ENCODE measurements at places on chromosomes 3 and 15. TPM values are rescaled to one million over a fixed set of nuclear protein-coding genes. Genes with fewer than 3 reads are reported as not detected.

DNA sequence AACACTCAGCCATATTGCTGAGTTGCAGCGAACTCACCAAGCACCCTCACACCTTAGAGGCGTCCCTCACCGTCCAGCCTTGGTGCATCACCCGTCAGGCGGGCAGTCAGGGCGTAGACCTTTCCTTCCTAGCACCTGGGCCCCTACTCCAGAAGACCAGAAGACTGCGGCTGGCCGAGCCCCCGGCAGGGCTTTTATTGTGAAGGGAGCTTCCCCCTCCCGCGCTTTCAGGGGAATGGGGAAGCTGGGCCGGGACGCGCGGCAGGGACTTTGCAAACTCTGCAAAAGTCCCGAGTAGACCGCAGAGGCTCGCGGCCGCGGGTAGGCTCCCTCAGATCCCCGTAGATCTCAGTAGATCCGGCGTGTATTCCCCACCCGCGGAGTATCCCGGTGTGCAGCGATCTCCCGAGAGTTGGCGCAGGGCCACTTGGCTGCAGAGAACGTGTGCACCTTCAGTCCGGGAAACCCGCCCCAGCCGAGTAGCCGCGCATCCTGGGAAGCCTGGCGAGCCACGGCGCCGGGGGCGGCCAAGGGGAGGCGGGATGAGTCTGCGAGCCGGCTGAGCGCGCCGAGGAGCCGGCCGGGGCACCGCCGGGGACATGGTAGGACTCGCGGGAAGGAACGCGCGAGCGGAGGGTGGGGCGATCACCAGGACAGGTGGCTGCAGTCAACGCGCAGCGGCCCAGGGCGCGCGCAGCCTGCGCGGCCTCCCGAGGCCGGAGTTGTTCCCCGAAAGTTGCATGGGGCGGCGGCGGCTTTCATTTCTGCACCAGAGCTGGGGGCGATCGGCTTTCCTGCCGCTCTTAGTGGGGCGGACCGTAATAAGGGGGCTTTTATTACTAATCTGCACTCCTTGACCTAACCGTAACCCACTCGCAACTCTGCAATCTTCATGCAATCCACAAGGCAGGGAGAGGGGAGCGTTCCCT is at the start of gene GASK1A:
GASK1A (plus strand) TSS at position 268 of the 929 bp plus-strand sequence; CDS start at position 600, 332 bp downstream.
- DNase-seq: peak; percentile 4

DNA sequence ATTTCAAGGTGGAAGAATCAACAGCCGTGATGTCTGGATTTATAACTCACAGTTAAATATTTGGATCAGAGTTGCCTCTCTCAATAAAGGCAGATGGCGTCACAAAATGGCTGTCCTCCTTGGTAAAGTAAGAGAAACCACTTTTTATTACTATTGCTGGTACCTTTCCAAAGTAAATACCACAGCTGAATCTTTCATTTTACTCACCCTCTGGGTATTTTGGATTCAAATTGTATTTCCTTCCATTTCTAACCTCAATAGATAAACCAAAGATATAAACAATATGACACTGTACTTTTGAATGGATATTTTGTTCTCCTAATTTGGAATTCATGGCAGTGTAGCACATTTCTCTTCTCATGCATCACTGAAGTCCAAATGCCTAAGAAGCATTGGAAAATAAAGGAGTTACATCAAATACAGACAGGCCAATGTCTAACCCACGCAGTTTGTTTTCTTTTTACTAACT is 29.5 kb downstream of the KLHL24 start:
- no peak for DNase-seq

ACOX2 gene
- total RNA-seq: not detected

- no peak for DNase-seq
These were observed 62.3 kb downstream of the UBP1 start for GRCh38 chr3:33377931-33378330.

DNA sequence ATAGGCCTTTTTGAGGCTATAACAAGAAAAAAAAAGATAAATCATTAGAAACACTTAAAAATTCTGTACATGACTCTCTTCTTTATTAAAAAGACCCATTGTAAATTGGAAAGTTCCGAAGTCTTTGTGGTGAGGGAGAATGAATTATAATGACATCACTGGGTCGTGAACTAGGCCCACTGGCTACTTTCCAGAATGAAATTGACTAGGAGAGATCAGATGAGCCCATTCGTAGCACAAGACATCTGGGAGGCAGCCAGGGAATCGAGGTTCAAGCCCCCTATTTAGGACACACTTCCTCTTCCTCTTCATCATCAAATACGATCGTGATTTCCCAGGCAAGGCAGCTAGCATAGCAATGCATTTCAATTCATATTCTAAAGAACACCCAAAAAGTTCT is 889.8 kb upstream of the NR2F2 start:
- DNase-seq: no peak

DNA sequence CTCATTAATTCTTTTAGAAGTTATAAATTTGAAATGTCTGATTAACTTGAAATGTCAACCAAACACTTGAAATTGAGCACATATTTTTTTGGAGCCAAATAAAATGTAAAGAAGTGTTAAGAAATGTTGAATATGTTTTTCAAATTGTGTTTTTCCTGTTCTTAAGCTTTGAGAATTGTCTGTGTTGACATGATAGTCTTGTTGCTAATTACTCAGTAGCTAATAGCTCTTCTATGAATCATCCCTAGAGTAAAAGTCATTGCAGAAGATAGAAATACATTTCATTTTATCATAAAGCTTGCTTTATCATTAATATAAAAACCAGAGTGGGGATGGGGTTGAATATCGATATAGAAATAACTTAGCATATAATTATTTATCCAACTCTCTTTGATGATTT is 41.9 kb upstream of the ABHD10 start:
- DNase-seq: no peak

DNA sequence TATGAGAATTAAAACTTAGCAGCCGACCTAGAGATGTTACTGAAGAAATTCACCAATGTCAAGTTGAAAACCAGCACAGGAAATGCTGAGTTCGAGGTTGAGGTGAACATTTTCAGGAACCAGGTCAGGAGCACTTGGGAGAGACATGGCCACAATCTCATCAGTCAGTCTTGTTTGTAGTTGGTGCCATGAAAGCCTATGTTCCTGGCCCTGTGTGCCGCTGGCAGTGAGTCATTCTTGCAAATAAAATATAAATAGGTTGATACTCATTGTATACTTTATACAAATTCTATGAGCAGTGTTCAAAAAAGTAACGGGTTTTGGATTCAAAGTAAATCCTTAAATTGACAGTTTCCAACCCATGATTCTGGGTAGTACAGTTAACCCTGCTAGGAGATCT is 1.5 kb upstream of the FSIP1 start:
- DNase-seq: no peak

LTF gene
- total RNA-seq: not detected

RAB27A gene
- total RNA-seq: 44.6 TPM

SAMD7 gene
- not detected for total RNA-seq

- no peak for DNase-seq
These were observed 17.1 kb downstream of the IQCB1 start for GRCh38 chr3:121817753-121818152.

- DNase-seq: no peak
These were observed 78.0 kb upstream of the SNRPA1 start for GRCh38 chr15:101372960-101373525.

- DNase-seq: no peak
These were observed 72.1 kb downstream of the EPHA3 start for GRCh38 chr3:89179355-89180001.

GRCh38 chr3:35638980-35639253 is 408 bp upstream of the ARPP21 start:
- DNase-seq: no peak

ANKRD34C gene
- not detected for total RNA-seq

DNA sequence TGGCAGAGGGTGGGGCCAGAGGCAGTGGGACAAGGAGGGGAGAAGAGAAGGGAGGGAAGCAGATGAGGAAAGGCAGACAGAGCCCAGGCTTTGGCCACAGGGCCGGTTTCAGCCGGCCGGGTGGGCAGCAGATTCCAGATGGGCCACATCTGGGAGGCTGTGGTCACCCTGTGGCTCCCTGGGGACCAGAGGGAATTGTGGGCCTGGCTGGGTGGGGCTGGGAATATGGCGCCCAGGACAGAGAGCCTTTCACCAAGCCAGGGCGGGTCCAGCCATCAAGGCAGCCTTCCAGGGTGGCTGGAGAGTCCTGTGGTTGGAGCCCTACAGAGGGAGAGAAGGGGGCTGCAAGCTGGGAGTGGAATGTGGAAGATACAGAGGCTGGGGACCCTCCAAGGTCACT is 18.9 kb downstream of the PTH1R start:
- DNase-seq: no peak

GRCh38 chr15:69679623-69680228 is 227.1 kb downstream of the RPLP1 start:
- no peak for DNase-seq

DNA sequence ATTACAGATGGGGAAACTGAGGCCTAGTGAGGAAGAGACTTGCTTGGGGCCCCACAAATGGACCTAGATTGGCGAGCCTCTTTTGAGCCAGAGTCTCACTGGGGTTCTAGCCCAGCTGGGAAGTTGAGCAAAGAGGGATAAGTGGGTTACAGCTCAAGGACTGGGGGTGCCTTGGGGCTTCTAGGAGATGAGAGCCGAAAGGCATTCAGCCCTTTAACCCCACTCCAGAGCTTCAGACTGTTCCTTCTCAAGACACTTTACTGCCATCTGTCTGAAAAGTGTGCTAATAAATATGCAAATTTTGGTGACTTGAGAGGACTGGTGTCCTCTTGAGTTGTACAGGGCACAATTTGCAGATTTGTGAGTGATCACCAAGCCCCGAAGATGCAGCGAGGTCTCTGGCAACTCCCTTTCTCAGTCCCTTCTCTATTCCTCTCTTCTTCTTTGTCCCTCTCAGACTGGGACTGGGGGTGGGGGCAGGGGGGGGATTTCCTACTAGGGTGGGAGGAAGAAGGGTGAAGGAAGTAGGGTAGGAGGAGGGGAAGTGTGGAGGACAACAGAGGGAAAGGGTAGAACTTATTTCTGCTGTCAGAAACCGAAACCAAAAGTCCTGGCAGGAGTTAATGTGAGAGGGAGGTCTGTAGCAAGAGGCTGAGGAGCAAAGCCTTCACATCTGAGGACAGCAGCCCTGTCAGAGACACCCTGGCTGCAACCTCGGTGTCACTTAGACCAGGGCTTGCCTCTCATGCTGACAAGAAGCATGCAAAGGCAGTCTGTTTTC is 16.2 kb upstream of the ANKDD1A start:
- peak; percentile 52 for DNase-seq

DNA sequence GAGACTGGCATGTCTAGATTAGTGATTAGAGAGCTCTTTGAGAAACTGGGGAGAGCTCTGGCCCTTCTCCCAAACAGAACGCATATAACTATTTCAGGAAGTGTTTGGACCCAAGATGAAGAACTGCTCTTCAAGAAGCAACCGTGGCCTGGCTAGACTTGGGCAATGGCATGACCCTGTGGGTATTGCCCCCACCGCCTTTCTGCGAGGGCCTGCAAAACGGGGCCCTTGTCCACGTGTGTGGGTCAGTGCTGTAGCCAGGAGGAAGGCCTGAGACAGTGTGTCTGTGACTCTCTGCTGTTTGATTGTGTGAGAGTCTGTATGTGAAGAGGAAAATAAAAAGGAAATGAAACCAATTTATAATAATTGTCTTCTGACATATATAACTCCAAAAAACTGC is 42.5 kb downstream of the EEFSEC start:
- no peak for DNase-seq

- no peak for DNase-seq
These were observed 38.0 kb upstream of the RFTN1 start for GRCh38 chr3:16551342-16551976.

KY gene
- total RNA-seq: not detected

DNA sequence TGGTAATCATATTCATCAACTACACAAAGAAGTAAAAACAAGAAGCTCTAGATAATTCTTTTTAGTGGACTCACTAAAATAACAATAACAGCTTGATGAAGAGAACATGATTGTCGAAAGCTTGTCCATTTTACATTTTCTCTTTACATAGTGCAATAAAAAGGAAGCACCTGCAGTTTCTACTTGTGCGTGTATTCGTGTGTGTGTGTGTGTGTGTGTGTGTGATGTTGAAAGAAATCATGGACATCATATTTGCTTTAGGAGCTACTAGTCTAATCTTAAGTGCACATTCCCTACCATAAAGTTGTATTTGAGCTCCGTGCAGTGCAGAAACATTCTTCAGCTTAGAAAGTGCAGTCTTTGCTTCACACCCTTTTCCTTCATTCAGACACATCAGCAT is 288.8 kb downstream of the ZBTB20 start:
- no peak for DNase-seq

DNA sequence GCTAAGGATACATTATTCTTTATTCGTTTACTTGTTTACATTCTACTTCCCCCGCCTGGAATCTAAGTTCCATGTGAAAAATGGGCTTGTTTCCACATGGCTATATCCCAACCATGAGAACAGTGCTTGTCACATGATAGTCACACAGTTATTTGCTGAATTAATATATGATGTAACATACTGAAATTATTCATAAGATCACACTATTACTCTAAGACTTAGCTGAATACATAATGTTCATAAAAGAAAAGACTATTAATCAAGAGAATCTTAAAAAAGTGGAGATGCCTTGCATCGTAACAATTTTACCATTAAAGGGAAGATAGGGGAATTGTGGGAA is 6.5 kb downstream of the PBRM1 start:
- DNase-seq: no peak
